ENCODE measurements at places on chromosomes 7 and 10.

- DNase-seq: no peak
Observed at GRCh38 chr7:115965236-115965635, 65.3 kb downstream of the TFEC start.

DNA sequence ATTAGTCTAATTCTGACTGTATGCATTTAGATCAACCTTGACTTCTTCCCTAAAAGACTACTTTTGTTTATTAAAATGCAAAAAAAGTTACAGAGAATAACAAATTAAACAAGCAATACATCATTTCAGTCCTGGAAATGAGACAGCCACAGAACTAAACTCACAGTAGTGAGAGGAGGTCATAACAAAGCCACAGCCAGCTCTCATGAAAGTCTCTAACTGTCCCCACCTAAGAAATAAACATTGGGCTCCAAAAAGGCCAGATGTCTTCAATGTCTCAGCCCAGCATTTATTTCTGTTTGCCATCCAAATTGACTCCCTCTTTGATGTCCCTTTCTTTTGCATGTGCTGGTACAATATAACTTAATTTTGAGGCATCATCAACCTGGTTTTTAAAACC is 74.4 kb downstream of the NHLRC2 start:
- no peak for DNase-seq

- DNase-seq: no peak
Observed at GRCh38 chr10:124095096-124095495, 1.7 kb upstream of the CHST15 start.

DNA sequence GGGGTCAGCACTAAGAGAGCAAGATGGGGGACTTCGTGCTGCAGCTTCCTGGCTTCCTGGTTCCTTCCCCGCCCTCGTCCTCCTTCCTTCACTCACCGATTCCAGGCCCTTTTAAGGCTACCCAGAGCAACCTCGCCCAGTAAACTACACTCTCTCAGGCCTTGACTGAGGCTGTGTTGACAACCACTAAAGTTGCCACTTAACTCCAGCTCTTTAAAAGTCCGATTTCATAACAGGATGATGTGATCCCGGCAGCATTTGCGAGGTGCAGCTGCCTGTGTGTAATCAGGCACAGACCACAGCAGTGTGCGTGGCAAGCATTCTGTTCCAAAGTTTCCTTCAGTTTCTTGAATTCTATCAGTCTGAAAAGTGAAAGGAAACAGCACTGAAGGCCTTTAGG is 110.6 kb downstream of the RAB11FIP2 start:
- DNase-seq: no peak

DNA sequence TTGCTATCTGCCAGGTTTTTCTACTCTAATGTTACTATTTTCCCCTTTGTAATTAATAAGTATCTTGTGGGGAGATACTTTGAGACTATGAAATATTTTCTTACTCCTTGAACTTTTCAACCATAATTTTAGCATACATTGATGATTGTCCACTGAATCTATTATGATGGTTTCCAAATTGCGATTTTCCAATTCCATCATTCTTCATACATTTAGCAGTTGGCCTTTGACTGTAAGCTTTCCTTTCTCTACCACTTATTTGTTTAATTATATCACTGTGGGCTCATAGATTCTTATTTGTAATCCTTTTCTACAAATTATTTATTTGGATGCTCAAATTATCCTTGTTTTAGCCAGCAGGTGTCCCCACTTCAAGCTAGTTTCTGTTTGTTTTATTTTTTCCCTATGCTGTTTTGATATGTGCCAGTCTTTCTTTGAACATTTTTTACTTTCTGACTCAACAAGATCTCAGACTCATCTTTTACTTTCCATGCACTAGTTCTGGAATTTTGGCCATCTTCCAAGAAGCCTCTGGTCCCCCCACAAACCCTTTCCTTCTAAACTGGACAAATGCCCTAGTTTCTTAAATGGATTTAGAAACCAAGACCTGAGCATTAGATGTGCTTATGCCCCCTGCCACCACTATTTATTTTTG is 11.4 kb upstream of the MRPS16 start:
- no peak for DNase-seq

DNA sequence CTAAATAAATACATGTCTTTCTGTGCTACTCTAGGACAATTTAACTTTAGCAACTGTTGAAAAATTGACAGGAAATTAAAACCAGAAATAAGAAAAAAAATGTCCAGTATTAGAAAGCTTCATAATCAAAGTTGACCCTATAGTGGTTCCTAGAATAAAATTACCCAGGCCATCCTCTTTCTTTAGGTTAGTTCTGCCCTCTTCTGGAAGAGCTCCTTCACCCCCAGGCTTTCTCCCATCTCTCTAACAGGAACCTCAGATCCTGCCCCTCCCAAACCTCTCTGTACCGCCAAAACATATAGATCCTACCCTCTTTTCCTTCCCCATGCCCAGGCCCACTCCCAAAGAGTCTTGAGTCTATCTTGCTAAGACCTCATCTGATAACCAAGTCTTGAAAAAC is 159.4 kb upstream of the CDK1 start:
- DNase-seq: no peak

- DNase-seq: no peak
Observed at GRCh38 chr10:103819493-103819892, 35.9 kb downstream of the SH3PXD2A start.

- DNase-seq: no peak
Observed at GRCh38 chr7:103063895-103064294, 10.7 kb downstream of the FBXL13 start.

DNA sequence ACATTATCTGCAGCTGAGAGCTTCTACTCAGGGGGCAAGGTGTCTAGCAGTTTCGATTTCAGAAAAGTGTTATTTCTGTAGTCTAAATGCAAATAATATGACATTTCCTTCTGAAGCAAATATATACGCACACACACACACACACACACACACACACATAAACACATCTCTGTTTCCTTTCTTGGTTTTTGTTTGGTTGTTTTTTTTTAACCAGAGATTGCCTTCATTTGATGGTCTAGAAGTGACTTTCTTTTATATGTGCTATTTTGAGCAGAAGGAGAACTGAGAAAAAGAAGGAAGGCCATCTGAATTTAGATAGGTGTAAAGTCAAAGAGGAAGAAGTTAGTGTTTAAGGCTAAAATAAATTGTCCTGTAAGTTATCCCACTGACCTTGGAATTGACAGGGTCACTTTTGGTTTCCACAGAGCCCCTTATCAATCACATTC is 142.2 kb downstream of the TRIL start:
- DNase-seq: no peak

GRCh38 chr10:43264344-43264964 is 2.4 kb downstream of the RASGEF1A start:
- no peak for DNase-seq

DNA sequence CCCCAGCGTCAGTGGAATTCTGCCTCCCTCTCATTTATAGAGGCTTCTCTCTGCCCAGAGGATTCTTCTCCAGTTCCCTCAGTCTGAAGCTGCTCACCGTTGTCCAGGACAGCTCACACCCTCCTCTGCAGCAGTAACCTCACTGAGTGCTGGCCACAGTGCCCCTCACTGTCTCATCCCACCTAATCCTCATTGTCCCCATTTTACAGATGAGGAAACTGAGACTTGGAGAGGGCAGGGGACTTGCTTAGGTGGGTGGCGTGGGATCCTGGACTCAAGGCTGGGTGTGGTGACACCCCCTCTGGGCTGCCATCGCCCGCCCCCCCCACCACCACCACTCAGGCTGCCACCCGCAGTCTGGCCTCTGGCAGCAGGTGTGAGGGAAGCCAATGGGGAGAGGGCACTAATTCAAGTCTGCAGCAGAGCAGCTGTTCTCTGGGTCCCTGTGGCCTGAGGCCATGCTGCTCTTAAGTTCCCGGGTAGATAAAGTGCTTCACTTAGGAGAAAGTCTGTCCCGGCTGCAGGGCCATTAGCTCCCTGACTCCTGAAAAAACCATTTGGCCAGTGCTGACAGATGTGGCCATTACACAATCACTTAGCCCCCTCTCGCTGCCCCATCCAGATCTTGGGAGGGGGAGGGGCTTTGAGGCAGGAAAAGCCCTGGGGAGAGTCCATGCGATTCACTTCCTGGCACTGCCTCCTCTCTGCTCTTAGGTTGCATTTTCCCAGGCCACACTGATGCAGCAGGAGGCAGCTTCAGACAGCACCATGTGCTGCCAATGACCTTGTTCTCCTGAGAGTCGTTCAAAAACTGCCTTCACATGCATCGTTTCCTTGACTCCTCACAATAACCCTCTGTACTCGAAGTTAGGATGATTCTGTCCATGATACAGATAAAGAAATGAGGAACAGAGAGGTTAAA is 36.3 kb downstream of the DRGX start:
- no peak for DNase-seq

DNA sequence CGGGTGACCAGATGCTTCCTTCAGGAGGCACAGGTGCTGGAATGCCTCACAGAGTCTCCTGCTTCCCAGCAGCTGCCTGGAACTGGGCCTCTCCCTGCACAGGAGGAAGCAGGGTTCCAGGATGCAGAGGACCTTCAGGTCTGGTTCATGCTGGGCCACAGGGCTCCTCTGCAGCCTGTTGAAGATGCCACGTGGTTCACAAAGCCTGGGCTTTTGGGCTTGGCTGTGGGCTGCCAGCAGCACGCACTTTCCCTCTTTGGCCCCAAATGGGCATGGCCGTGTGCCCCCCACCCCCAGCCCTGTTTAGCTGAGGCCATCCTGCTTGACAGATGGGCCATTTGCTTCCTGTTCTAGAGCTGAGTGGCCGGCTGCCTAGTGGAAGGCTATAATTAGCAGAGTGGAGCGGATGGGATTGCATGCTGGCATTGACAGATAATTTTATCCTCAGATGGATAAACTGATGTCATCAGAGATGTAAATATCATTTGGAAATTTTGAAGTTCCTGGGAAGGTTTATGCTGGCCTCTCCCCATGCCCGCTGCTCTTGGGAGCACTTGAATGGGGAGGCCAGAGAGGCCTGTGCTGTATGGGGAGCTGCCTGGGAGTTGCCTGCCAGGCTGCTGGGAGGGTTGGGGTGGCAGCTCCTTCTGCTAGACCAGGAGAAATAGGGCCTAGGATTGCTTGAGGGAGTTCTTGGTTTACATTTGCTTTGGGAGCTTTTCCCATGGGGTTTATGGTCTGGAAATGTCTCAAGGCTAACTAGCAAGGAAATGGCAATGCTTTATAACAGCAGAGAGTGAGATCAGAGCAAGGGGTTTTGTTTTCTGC is 28.2 kb downstream of the TSPAN15 start:
- peak; percentile 33 for DNase-seq

- DNase-seq: no peak
Observed at GRCh38 chr10:100912013-100912604, 654 bp upstream of the SLF2 start.

- DNase-seq: no peak
Observed at GRCh38 chr10:127991543-127992255, 84.8 kb downstream of the PTPRE start.

- DNase-seq: no peak
Observed at GRCh38 chr10:111944331-111944730, 239.2 kb downstream of the GPAM start.

DNA sequence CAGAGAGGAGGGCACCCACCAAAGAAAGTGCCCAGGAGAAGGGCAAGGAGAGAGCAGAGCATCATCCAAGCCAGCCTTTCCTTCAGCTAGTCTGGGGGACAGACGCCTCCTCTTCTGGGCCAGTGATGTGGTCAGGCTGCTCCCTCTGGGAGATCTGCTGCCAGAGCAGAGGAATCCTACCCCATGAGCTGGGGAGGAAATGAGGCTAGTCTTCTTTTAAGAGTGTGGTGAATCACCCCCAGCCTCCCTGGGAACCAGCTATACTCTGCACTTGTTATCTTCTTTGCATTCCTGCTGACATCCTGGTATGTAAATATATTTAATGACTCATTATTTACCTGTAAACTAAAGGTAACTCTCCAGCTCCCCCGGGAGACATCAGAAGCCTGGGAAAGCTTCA is 41.6 kb upstream of the EPHB6 start:
- no peak for DNase-seq

- no peak for DNase-seq
Observed at GRCh38 chr7:141884539-141885225, 31.5 kb upstream of the OR9A4 start.

DNA sequence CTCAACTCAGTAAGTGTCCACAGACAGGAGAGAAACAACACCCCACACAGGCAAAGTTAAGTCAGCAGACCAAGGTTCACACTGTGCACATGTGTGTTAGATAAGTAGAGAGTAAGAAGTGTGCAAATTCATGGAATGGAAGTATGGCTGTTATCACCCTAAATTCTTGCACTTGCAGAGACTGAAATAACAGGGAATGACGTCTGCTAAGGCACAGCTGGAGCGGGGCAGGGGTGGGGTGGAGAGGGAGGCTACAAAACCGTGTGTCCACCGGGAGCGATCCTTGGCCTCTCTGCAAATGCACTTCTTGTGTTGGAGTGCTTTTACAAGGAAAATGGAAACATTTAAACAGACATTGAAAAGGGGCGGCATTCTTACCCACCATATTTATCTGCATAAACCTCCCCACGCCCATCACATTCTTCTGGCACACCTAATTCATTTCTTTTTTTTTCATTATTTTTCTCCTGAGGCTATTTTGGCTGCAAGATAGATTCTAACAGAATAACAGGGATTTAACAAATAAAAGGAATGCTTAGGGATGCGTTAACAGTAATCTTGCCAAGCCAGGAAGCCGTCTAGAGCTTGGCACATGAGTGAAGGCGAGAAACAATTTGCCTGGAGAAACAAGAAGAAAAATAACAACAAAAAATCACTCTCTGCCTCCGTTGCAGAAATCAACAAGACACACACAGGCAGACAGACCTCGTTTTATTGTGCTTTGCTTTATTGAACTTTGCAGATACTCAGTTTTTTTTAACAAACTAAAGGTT is 30.1 kb downstream of the TNS3 start:
- DNase-seq: no peak

DNA sequence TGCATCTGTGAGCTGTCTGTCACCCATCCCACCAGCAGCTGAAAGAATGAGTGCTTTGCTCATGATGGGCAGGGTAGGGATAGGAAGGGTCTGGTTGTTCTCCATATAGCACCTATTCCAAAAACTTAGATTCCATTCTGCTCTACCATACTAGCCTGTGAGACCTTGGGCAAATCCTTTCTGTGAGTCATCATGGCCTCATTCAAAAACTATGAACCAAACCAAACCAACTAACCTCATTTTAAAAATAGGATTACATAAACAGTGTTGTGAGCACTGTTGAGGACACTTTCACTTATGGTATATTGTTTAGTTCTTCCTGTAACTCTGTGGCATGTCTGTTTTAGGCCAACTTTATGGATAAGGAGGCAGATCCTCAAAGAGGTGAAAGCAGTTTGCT is 30.9 kb upstream of the STEAP4 start:
- no peak for DNase-seq

DNA sequence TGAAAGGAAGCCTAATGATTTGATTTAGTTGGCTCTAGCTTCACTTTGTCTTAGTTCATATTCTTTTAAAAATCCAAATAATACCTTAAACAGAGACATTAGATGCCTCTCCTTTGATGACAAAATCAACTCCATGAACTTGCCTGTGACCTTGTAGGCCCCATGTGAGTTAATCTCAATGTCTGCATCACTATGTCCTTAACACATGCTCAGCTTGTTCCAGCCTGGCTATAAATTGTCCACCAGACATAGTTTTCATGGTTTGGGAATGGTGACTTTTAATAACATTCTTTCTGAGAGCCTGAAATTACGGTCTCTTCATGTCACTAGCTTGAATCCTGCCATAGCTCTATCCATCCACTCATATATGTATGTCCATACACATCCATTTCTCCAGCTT is 656.3 kb upstream of the IGFBP3 start:
- no peak for DNase-seq
